ENCODE measurements at places on chromosomes 5 and 9.

DNA sequence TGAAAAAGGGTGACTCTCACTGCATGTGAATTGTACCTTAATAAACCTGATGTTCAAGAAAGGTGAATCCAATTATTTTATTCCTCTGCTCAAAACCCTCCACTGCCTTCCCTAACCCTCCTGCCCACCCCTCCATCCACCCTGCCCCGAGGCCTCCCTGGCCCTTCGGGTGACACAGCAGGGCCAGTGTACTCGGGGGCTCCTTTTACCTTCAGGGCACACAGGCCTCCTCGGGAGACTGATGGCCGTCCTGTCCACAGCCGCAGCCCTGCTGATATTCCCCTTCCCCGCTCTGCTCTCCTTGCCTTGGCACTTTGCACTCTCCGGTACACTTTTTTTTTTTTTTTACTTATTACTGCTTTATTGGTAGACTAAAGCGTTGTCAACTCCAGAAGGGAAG, 234.0 kb downstream of the CACNA1B start:
- no peak for DNase-seq

- DNase-seq = no peak
These were observed 550.9 kb downstream of the RAB3C start for GRCh38 chr5:59133764-59134261.

GRCh38 chr9:37769306-37769705, 15.6 kb downstream of the EXOSC3 start:
- no peak for DNase-seq

DNA sequence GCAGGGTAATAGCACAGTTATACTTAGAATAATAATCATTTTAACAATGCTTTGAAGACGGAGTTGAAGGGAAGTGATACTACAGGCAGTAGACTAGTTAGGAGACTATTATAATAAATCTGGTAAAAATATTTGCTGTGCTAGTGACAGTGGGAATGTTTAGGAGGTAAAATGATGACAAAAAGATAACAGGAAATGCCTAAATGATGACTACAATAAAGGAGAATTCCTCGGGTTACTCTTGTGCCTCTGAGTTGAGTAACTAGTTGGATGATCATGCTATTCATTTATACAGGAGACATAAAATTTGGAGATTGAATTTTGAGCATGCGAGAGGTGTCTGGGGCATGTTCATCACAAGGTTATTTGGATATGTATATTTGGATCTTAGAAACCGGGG, 32.2 kb upstream of the PAM start:
- no peak for DNase-seq

- DNase-seq = no peak
These were observed 20.6 kb downstream of the SLC38A9 start for GRCh38 chr5:55691265-55692105.
